Right ventricle myocardium superior (tissue), 1 donor: ENCODE measurements at places on chromosomes 5 and 9.
A peak's percentile ranks its signal among the peaks of the same experiment; 100 is the strongest.

DNA sequence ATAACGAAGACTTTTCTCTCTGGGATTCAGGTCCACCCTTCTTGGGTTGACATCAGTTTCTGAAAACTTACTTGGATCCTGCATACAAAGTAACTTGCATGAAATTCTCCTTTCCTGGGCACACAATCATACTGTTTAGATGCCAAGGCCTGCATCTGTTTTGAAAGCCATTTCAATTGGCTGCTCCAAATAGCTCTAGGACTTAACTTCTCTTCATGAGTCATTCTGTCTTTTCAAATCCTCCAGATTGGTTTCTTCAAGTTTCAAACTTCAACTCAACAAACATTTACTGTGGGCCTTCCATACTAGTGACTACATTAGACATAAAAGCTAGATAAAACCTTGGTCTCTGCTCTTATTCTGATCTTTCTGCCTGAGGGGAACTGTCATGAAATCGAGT lies 54.8 kb upstream of the HMHB1 start:
- DNase-seq, result no peak

GRCh38 chr5:76958991-76959767 lies 6.3 kb downstream of the CRHBP start:
- DNase-seq, result no peak

GRCh38 chr5:10579536-10580521 lies 16.0 kb downstream of the ANKRD33B start:
- DNase-seq, result no peak

- DNase-seq, result no peak
Measured at GRCh38 chr9:119071636-119072035, 297.6 kb downstream of the BRINP1 start.

GRCh38 chr5:122713041-122713440 lies 61.8 kb upstream of the SNX2 start:
- DNase-seq, result no peak

GRCh38 chr9:22244139-22245011 lies 202.2 kb upstream of the DMRTA1 start:
- DNase-seq, result no peak

DNA sequence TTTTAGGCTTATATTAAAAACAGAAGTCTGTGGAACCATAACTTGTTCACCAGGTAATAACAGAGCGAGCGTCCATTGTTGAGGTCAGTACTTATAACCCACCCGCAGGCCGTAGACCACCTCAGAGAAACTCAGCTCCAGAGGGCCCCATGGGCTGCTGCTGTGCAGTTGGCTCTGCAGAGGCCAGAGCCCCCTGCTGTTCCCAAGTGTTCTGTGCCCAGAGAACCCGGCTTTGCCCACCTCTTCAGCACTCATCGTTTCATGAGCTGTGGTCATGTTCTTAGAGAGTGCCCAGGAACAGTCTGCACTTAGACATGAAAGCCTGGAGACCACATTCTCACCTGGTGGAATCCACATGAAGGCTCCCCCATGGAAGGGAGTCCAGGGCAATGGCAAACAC lies 50.4 kb upstream of the SLC2A8 start:
- no peak for DNase-seq

DNA sequence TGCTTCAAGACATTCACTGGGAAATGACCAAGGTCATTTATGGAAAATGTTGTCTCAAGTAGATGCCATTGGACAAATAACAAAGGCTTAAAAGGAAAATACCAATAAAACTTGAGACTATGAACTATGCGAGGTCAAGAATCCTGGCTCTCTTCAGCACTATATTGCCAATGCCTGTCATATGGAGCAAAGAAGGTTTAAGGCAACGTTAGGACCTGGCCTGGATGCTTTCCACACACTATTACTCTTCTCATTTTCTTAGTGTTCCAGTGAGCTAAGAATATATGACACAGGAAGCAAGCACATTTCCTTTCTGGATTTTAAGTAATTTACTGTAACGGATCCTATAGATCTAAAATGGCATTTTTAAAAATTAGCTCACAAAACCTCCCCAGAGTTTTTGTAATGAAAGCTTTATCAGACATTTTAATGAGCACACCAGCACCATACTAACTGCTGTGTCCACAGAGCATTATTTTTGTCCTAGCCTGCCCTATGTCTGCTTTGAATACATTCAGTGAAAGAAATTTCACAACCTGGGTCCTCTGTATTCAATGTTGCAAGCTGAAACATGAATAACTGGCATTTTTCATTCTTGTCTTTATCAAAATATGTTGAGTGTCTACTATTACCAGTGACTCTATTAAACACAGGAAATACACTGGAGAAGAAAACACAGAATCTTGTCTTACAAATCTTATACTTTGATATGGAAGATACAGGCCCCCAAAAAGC lies 315.6 kb downstream of the CETN3 start:
- no peak for DNase-seq

GRCh38 chr9:113352411-113352810 lies 3.1 kb downstream of the BSPRY start:
- no peak for DNase-seq

- DNase-seq, result no peak
Measured at GRCh38 chr9:117546894-117547678, 132.2 kb upstream of the ASTN2 start.

DNA sequence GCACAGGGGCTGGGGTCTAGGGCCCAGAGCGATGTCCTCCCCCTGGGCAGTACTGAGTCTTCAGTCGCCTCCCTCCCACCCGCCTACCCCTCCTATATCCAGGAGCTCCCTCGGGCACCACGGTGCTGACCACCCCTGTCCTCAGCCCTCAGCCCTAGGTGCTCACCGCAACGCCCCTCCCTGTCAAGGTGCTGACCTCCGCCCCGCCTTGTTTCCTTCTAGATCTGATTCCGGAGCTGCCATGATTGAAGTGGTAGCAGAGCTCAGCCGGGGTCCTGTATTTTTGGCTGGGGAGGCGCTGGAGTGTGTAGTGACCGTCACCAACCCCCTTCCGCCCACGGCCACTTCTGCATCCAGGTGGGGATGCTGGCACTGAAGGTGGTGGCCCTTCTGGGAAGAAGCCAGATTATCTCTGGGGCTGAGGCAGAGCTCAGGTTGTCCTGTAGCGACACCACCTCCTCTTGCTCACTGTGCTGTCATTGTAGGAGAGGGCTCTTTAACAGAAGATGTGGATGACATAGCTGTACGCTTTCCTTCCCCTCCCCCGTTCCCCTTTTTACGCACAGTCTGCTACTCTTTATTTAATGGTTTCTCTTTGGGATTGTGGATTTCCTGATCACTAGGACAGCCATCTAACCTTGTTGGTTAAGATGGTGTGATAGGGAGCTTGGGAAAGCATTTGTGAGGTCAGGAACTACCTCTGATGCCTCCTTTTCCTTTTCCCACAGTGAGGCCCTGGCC lies 598 bp downstream of the RGP1 start:
- peak; percentile 57 for DNase-seq

DNA sequence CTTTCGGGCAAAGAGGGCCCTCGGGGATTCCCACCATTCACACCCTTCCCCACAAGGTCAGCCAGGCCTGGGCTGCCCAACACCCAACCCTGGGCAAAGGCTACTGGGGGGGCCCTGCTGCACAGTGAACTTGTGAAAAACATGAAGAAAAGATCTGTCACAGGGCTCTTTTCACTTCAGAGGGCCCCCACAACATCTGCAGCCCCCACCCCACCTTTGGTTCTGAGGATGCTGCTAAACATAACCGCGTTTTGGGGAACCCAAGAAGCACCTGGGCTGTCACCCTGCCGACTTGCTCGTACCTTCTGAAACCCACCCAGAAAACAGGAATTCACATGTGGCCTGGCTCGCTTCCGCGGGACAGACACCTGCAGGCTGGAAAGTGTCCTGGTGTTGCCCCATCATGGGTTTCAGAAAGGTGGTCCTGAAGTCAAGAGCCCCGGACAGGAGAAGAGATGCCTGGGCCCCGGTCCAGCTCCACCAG lies 29.3 kb downstream of the B4GALT1 start:
- no peak for DNase-seq

- no peak for DNase-seq
Measured at GRCh38 chr5:102153003-102153759, 142.9 kb downstream of the SLCO4C1 start.
